AML-193 (cell line): ENCODE measurements at places on chromosomes 7 and 10.

- DNase-seq: no peak
Observed at GRCh38 chr10:7471720-7472367, 61.0 kb upstream of the SFMBT2 start.

- no peak for DNase-seq
Observed at GRCh38 chr10:30562787-30563186, 66.8 kb downstream of the LYZL2 start.

DNA sequence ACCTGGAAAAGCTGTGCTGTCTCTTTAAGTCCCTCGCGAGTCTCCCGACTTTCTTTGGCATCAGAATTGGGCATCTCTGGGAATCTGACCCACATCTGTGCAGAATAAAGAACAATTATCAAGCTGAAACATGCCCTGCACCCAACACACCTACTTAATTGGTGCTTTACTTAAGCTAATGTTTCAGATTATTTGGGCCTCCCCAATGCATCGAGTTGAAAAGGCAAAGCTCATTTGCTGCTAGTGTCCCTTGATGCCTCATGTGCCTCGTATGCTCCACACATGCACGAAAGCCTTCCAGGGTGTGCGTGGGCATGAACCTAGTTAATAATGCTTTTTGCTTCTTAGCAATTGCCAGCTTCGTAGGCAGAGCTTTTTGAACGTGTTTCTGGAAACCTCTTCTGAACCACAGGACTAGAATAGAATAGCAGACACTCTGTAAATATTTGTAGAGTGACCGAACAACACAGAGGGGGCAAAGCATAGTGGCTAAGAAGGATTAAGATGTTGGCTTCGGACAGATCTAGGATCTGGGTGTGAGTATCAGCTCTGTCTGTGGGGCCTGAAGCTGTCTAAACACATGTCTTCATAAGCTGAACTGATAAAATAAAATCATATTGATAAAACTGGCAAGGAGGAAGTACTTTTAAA lies 26.7 kb upstream of the FGFR2 start:
- no peak for DNase-seq

DNA sequence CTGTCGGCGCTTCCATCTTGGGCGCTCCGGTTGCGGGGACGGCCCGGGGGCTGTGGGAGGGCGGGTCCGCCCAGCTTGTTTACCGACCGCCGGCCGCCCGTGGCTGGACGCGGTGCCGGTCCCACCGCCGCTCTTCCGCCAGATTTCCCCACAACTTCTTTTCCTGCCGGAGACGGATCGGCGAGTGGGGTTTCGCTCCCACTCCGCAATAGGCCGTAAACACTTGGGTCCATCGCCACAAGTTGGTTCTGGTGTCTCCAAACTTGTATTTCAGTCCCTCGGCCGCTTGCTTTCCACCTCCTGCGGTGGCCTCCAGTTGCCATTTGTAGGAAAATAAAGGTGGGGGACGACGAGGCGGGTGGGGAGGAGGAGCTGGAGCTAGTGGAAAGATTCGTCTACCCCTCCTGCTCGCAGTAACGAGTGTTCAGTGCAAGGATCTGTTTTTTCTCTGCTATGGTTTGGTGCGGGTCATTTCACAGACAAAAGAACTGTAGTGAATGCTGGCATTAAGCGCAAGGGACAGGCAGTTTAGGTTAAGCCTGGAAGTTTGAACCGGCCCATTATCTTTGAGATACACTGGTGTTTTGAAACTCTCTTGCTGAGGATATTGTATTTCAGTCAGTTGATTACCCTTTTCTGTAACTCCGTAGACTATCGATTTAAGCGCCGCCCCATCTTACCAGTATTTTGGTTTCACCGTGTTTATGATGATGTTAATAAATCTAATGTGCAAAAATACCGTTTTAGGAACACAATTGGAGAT lies 24.3 kb upstream of the ZRANB1 start:
- DNase-seq: peak; percentile 19

GRCh38 chr10:98170249-98171117 lies 36.0 kb downstream of the R3HCC1L start:
- DNase-seq: peak; percentile 43

- DNase-seq: no peak
Observed at GRCh38 chr7:127322351-127322750, 69.6 kb upstream of the GRM8 start.

- DNase-seq: no peak
Observed at GRCh38 chr10:97169911-97170693, 15.7 kb downstream of the SLIT1 start.

- DNase-seq: no peak
Observed at GRCh38 chr10:91559750-91560149, 73.1 kb downstream of the PPP1R3C start.

- peak; percentile 95 for DNase-seq
Observed at GRCh38 chr10:110504111-110504735, 6.5 kb downstream of the DUSP5 start.

- no peak for DNase-seq
Observed at GRCh38 chr10:75450075-75450445, 18.6 kb downstream of the LRMDA start.

- no peak for DNase-seq
Observed at GRCh38 chr10:32073128-32073527, 16.9 kb upstream of the KIF5B start.

- DNase-seq: no peak
Observed at GRCh38 chr7:126203185-126203584, 1049.6 kb downstream of the GRM8 start.

DNA sequence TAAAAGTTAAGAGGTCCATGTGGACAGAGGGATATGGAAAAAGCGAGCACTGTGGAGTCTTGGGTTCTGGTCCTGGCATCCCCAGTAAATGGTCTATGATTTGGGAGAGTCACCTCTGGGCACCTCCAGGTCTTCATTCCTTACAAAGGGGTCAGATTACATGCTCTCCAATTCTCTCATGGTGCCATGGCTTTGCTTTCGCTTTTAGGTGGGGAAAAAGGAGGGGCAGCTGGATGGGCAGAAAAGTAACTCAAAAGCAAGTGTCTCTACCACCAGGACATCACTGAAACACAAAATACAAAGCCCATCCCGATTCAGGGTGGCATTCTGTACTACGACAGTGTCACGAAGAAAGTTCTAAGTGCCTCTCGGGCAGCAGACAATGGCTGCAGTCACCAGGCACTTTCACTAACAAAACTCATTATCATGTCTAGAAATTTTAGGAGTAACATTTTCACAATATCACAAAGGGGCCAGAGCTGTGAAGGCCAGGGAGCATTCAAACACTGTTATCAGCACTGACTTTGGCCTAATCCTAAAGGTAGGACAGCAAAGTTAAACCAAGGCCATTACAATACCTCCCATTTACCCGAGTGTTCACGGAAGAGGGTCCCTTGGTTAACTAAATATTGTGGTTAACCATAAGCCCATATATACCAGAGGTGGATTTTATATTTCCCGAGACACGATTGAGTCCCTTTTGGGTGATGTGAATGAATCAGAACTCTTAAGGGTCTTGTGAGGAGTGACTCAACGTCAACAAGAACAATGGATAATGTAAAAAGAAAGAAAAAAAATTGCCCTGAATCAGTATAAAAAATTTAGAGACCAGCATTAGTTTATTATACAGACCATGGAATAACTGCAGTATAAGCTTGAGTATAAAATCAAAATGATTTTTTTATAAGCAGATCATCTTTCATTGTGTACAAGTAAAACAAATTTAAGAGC lies 2.5 kb downstream of the PSAP start:
- DNase-seq: no peak

DNA sequence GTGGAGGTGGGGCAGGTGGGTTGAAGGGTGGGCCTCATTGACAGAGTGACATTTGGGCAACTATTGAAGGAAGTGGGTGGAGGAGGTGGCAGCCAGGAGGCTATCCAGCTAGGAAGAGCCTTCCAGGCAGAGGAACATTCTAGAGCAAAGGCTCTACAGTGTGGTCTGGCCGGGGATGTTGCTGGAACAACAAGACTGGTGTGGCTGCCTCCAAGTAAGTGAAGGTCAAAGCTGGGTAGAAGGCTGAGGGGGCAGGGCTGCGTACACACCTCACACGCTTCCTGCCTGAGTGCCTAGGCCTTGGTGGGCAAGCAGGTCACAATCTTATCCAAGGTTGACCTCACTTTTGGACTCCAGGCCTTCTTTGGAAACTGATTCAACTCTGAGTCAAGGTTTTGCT lies 6.6 kb downstream of the CPA1 start:
- no peak for DNase-seq

DNA sequence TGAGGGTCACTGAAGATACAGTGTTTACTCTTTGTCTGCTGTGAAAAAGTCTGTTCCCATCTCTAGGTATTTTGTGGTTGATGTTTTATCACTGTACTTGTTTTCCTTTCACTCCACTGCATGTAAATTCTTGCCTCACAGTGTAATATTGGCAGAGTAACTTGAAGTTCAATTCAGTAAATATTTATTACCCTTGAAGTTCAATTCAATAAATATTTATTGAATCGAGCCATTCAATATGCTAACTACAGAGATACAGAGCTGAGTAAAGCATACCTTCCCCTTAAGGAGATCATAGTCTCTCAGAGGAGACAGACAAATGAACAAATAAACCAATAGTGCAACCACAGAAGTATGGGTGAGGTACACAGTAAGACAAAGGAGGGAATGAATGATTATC lies 9.2 kb downstream of the NUDT13 start:
- no peak for DNase-seq

DNA sequence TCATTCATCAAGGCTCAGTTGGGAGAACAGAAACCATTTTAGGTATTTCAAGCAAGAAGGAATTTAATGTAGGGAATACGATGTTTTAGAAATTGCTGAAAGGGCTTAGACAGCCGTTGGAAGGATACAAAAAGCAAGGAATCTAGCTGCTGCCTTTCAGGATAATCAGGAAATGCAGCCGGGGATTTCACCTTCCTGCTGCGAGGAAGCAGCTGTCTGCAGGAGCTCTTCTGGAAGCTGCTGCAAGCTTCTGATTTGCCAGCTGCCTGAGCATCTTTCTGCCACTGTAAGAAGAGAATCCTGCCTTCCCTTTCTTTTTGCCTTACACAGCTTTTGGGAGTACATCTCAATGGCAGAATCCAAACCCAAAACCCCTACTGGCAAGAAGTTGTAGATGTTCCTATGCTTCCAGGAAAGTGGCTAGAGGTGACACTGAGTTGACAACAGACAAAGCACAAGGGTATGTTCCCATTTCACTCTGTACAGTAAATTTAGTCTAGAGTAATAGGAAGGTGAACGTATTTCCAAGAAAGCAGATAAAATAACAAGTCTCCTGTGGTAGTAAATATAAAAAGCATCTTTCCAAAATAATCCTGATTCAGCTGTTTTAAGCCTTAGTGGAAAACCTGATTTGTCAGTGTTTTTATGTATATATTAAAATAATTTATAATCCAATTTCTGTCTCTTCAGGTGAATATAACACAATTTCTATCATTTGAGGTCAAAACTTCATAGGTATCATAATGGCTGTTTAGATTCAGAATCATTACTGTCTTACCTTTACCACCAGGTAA lies 148.4 kb upstream of the LRGUK start:
- DNase-seq: no peak

DNA sequence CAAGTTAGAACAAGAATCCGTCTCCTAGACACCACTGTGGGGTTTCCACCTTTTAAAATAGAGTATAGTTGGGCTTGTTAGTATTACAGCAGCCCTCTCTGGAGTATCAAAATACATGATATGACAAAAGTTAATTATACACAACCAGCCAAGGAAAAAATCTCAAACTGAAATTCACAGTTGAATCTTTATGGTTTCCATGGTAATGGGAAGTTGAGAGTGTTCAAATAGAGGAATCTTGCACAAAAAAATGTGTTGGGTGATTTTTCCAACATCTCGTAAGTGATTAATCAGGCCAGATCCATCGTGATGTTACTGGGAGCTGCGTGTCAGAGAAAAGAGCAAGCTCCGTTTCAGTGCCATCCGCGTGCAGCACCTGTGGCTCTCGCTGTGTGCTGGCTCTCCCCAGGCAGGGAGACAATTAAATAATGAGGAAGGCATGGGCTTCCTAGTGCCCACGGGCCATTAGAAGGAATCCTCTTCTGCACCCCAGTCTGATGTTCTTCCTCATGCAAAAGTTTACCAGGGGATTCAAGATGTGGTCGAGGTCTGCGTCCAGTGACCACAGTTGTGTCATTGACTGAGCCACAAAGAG lies 41.1 kb upstream of the ADARB2 start:
- no peak for DNase-seq

DNA sequence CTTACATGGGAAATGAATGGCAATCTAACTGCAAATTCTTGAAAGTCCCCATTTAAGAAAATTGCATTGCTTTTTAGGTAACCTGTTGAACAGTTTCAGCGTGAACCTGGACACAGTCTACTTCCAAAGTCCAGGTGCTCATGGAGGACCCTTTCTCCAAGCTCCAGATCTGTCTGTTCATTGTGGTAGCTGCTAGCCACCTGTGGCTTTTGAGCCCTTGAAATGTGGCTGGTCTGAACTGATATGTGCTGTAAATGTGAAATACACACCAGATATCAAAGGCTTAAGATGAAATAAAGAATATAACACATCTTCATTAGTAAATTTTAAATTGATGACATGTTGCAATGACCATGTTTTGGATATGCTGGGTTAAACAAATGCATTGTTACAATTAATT lies 4.2 kb downstream of the CACNB2 start:
- DNase-seq: no peak

- peak; percentile 59 for DNase-seq
Observed at GRCh38 chr10:23512355-23513058, 73.6 kb downstream of the OTUD1 start.

- DNase-seq: no peak
Observed at GRCh38 chr10:91339729-91340128, 70.4 kb upstream of the HECTD2 start.

DNA sequence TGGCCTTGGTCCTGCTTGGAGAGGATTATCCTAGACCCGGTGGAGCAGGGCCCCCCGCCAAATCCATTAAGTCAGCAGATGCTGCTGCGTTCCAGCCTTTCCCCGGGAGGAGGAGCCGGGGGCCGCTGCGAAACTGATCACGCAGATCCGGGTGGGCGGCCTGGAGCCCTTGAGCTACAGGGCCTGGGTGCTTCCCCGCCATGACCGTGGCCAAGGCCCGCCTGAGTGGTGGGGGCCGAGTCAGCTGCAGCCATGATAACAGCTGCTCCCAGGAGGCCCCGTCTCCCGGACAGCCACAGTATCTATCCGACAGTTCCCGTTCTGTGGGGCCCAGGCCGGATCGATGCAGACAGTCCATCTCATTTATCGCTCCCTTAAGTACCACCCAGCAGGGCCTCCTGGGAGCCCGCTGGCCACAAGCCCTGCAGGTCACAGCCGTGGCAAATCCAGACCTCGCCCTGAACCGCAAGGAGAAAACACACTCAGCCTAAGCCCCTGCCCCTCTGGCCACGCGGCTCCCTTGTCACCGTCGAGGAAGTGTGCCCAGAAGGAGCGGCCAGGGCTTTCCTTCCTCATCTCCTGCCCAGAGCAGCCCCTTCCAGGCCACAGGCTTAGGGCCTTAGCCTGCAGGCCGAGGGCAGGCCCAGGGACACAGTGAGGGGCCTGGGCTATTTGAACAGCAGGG lies 34.4 kb upstream of the SLC29A4 start:
- no peak for DNase-seq

- DNase-seq: no peak
Observed at GRCh38 chr7:82755705-82756551, 312.4 kb upstream of the CACNA2D1 start.

GRCh38 chr10:76408646-76409045 lies 977.2 kb downstream of the LRMDA start:
- DNase-seq: no peak

- DNase-seq: no peak
Observed at GRCh38 chr7:18902892-18903291, 214.5 kb downstream of the TWIST1 start.

GRCh38 chr10:43574001-43574892 lies at the start of gene ZNF239:
TSS of gene ZNF239 (minus strand) at chr10:43574616. CDS start at chr10:43558079, 16,537 bp downstream.
- peak; percentile 60 for DNase-seq
